ENCODE measurements at places on chromosomes 1 and 21. TPM values are rescaled to one million over a fixed set of nuclear protein-coding genes. Genes with fewer than 3 reads are reported as not detected.
A peak's percentile ranks its signal among the peaks of the same experiment; 100 is the strongest.

DNA sequence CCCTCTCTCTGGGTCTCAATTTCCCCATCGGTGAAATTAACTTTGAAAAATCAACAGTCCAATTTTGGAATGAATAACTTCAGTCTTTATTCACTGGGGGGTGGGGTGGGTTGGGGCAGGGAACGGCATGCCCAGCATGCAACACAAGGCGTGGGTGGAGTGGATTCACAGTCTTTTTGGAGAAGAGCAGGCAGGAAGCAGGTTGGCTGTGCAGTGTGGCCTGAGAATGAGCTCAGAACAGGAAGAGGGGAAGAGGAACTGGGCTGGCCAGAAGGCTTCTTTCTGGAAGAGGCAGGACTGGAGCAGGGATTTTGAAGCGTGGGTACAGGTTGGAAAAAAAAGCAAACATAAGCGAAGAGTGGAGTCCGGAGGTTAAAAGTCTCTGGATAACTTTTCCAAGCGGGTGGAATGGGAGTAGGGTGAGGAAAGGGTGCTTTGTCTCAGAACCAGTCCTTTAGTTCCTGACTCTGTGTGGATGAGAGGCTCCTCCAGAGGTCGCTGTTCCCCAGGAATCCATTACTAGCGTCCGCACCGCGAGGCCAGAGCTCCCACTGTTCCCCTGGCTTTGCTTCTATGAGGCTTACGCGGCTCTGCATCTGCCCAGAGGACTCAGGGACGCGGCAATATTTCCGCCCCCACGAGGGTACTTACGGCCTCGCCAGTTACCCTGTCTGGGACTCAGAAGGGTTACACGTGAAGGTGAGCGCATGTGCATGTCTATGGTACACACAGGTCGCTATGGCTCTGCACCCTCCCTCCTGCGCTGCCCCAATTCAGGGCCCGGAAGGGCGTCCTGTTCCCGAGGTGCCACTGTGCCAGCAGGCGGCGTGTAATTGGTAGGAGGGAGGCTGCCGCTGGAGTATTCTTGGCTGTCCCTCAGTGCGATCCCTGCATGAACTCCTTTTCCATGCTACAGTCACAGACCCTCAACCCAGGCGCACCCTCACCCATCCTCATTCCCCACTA, 5.5 kb upstream of the FOXD2 start:
- ATAC-seq, result peak; percentile 69

DNA sequence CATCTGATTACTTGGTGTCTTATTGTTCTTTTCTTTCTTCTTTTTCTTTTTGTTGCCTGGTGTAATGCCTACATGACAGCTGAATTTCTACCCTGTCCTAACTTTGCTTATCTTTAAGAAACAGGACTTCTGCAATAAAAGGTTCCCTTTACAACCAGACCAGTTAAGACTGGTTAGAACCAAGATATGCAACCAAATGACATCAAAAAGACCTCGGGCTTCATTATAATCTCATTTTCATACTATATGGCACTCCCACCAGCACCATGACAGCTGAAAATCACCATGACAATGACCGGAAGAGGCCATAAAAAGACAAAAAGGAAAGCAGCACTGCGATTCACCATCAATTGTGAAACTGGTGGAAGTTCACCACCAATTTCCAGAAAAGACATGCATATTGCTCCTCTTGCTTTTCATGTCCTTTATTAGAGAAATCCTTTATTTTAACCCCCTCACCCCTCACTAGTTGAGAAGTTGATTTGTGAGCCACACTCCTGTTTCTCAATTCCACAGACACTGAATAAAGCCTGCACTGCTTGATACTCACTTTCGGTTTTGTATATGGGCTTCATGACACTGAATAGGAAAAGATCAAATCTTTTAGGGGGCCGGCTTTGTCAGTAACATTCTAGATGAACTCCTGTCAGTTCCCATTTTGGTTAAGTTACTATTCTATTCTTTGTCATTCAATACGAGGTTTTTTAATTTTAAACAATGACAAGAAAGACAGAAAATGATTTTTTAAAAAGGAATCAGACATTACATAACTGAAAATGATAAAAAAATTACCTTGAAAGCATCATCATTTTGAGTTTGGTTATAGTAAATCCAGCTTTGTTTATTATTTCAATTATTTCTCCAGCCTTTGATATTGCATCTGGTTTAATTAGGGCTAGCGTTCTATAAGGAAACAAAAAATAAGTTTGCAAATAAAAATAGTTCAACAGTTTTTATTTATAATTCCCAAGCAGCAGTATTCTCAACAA, 58.1 kb downstream of the NME7 start:
- no peak for ATAC-seq

DNA sequence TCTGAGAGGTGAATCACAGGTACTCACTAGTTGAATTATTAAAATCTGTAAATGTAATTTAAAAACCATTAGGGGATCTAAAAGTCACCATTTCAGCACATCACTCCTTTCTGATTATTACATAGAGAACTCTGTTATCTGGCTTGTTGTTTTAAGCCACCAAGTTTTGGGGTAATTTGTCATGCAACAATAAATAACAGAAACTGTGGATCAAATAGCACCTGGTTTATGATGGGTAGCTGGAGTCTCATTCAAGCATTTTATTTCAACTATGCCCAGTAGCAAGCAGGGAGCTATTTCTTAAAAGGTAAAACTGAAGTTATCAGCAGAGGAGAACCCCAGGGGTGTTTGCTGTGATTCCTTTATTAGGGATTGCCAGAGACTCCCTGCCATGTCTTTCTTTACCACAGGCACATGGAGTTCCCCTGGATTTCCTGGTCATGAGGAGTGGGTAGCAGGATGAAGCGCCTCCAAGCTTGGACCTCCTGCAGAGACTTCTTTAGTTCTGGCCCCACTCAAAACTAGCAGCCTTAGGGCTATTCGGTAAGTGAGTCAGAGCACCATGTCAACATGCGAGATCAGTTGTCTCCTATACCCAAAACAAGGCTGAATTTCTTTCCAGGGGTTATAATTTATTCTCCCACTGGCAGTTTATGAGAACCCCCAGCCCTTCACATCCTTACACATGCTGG, 179.2 kb downstream of the GIPC2 start:
- no peak for ATAC-seq

DNA sequence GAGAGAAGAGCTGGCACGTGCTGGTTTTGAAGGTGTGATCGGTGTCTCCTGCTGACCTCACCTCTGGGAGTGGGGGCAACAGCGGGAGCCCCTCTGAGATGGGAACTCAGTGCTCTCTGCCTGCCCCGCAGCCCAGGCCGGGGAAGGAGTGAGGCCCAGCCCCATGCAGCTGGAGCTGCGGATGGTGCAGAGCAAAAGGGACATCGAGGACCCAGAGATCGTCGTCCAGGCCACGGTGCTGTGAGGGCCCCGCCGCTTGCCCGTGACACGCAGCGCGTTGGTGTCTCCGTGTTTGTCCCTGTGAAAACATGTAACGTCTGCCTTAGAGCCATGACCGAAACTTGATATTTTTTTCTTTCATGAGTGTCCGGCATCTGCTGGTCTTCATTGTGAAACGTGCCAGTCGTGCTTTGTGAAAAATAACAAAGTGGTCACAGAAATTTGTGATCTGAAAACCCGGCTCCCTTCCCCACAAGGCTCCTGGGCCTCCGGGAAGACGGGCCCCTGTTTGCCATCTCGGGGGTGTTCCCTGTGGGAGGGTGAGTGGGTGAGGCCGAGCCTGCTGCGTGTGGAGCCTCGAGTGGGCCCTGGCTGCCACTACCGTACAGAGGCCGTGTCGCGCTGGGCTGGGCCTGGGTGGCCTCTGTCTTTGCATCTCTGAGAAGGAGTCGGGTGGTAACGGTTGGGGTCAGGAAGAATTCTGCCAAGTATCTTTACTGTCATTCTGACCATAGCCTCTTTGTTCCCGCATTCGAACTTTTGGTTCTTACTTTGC, 20.1 kb downstream of the CSTB start:
- no peak for ATAC-seq

DNA sequence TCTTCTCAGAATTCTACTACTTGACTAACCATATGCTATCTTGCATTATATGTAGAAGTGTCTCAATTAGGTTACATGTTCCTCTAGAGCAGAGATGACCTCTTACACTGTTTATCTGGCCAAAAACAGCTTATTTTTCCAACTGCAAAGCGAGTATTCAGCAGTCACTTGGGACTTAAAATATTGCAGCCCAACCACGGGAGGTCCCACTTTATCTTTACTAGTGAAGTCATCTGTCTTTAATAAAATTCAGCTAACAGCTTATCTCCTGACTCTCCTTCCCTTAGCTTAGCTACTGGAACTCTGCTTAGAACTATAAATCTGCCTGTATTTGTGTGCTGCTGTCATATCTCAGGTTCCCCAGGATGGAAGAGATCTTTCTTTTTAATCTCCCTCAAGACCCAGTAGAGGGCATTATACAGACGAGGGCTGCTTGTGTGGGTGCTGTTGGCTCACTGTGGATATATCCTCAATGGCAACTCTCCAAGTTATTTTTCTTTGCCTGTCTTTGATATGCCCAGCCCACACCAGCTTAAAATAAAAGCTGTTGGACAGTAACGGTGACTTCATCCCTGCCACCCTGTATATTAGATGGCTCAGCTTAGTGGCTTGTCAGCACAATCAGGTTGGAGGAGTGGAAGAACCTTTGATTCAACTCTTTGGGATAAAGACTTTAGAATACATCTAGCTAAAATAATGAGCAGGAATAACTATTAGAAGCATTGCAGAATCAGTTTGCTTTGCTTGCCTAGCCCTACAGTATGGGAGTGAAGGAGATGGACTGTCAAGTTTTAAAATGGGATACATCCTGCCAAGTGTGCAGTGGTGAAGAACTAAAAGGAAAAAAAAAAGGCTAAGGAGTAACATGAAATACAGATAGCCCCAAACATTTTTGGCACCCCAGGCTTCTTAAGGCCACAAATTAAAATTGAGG, 9.6 kb downstream of the ENSA start:
- peak; percentile 66 for ATAC-seq

- ATAC-seq, result peak; percentile 97
These were observed 15.4 kb upstream of the TENT5C start for GRCh38 chr1:117590273-117590925.

GRCh38 chr1:66372522-66373101, 161.3 kb upstream of the SGIP1 start:
- ATAC-seq, result no peak

DNA sequence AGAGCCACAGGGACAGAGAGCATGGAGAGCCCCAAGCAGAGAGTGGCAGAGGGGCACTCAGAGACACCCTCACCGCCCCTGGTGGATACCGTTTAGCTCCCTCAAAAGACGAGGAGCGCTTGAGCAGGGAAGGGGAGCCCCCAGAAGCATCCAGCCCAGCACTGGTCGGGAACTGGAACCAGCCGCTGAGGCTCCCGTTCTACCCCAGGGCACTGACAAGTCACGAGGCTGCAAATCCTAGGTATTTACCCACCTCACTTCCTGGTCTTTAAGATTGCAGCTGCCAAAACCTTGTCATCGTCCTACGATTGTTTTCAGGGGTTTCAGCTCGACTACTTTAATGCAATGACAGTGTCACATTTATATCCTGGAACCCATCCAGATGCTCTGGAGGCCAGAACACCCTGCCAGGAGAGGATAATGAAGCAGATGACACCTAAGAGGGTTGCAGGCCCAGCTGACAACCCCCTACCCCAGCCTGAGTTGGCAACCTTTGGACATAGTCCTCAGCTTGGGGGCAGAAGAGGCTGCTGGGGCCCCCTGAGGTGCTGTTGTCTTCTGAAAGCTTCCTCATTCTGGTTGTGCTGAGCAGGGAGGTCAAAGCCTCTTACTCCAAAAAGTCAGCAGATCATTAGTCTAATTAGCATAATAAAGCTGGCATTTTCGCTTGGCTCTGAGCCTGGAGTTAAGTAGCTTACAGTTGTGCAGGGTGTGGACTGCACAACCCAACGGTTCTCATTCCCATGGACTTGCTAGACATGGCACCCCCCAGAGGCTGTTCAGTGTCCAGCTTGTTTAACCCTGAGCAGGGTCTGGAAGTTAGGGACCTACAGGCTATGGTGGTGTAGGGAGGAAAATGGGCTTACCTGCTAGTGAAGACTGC, 20.6 kb upstream of the BACE2 start:
- ATAC-seq, result no peak

DNA sequence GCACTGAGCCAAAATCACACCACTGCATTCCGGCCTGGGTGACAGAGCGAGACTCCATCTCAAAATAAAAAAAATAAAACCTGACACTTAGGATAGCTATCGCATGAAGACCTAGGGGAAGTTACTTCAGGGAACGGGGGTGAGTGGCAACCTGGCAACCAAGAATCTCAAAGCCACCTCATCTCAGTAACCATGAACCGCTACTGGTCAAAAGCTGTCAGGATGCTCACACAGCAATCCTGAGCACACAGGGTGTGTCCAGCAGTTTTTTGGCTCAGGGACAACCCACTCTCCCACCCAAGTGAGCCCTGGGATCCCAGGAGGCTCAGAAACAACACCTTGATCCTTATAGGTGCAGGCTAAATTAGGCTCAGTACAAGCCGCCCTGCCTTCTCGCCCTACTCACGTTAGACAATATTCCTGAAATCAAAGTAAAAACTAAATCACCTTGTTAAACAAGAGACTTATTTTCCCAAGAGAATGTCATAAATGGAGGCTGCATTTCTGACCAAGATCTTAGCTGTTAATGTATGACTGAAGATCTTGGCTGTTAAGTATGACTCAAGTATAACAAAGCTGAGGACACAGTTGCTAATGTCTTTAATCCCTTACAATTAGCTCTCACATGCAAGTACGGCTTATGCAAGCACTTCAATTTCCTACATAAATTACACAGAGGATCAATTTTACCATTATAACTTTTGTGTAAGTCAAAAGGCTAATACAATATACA, 48.3 kb upstream of the NADK start:
- peak; percentile 56 for ATAC-seq

GRCh38 chr1:115258302-115258866, 79.7 kb downstream of the NGF start:
- ATAC-seq, result peak; percentile 25

DNA sequence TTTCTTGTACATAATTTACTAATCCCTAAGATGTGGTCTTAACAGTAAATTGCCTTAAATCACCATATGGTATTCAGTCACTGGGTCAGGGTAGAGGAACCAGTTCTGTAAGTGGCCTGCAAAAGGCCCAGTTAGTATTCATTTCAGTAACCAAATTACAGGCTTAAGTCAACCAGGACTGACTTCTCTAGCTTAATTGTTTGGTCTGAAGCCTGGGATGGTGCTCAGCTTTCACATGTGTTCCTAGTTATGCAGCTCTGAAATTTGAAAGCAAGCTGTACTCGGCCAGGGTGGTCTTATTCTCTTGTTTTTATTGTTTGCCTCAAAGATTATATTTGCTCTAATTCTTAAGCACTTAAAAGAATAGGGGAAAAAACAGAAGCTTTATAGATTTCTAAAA, 144.6 kb downstream of the MAGI3 start:
- ATAC-seq, result no peak

DNA sequence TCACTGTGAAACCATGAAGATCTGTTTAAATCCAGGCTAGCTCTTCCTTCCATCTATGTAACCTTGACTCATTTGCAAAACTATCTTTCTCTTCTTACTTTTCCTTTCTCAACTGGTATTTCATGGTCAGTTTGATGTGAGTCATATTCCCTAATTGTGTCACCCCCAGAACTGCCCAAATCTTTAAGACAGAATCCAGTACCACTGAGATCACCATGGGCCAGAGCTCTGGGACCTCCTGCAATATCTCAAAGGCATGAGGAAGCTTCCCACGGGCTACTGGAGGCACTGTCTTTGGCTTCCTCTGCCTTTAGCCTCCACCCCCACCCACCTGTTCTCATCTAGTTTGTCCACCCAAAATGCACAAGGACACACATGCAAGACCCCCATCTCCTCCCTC, 274.4 kb upstream of the FMN2 start:
- no peak for ATAC-seq

- ATAC-seq, result no peak
These were observed 330.7 kb downstream of the SMYD3 start for GRCh38 chr1:246176126-246177024.

- no peak for ATAC-seq
These were observed 38.3 kb downstream of the NEXN start for GRCh38 chr1:77926561-77927357.

The GOLT1A gene
- 0.50 TPM for total RNA-seq

The TSACC gene
- 2.4 TPM for total RNA-seq

The NR1I3 gene
- 1.2 TPM for total RNA-seq

All from motor neuron (in vitro differentiated cells).